ENCODE measurements at places on chromosomes 2 and 18.

GRCh38 chr2:28444956-28445355 is 50.9 kb upstream of the PLB1 start:
- DNase-seq: no peak

DNA sequence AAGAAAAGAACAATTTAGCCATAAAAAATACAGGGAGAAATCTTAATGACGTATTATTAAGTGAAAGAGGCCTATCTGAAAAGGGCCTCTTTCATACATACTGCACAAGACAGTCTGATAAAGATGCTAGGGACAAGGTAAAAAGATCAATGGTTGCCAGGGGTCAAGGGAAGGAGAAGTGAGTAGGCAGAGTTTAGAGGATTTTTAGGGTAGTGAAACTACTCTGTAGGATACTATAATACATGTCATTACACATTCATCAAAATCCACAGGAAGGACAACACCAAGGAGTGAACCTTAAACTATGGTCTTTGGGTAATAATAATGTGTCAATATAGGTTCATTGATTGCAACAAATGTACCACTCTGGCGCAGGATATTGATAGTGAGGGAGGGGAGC is 289.3 kb downstream of the FSIP2 start:
- DNase-seq: no peak

DNA sequence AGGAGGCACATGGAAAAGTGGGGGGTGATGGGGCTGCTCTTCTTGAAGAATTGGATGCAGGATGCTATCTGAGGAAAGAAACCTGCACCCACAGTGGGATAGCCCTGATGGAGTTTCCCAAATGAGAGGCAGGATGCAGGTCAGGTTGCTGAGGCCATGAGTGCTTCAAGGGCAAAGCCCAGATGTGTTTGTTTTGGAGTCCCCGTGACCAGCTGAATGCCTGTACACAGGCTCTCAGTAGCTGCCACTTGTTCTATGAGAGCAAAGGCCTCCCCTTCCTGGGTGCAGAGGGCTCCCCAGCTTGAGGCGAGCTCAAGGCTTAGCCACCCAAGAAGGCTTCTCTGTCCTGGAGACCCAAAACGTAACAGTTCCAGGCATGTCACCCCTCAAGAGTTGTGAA is 192.7 kb downstream of the SEPTIN10 start:
- no peak for DNase-seq

- DNase-seq: no peak
These were observed 133.9 kb downstream of the OSR1 start for GRCh38 chr2:19224486-19224885.

GRCh38 chr2:44941551-44942234 is at the start of gene SIX3:
Gene SIX3, plus strand, starts transcription at chr2:44941702. Its CDS starts 403 bp downstream, at chr2:44942105.
- no peak for DNase-seq
